ENCODE measurements at places on chromosomes 7 and 10.

GRCh38 chr10:49257154-49257553 is 41.8 kb upstream of the C10orf71 start:
- DNase-seq = no peak

DNA sequence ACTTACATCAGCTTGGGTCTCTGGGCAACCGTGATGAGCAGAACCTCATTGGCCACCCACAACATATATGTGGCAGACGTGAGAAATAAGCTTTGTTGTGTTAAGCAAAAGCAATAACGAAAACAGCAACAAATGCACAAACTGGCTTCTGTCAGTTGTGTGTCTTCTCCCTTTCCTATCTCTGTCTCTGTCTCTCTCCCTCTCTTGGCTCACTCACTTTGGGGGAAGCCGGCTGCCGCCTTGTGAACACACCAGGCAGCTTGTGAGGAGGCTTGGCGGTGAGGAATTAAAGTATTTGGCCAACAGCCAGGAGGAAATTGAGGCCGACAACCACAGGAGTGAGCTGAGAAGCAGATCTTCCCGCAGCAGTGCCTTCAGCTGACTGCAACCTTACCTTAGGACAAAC is 21.9 kb upstream of the CDCA7L start:
- no peak for DNase-seq

DNA sequence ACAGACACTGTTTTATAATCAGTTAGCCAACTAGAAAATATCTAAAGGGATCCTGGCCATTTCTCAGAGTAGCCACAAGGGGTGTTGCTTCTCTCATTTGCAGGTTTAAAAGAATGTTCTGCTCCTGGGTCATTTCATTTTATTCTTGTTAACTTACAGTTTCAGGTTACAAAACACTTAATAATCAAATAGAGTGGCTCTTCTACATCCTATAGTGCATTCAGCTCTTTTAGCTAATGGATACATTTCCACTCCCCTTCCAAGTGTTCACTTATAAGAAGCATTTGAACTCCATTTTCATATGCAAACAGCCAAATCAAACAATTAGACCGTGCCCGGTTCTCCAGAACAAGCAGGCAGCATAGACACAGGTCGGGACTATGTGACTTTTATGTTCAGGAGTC is 117.5 kb downstream of the TRIL start:
- no peak for DNase-seq

DNA sequence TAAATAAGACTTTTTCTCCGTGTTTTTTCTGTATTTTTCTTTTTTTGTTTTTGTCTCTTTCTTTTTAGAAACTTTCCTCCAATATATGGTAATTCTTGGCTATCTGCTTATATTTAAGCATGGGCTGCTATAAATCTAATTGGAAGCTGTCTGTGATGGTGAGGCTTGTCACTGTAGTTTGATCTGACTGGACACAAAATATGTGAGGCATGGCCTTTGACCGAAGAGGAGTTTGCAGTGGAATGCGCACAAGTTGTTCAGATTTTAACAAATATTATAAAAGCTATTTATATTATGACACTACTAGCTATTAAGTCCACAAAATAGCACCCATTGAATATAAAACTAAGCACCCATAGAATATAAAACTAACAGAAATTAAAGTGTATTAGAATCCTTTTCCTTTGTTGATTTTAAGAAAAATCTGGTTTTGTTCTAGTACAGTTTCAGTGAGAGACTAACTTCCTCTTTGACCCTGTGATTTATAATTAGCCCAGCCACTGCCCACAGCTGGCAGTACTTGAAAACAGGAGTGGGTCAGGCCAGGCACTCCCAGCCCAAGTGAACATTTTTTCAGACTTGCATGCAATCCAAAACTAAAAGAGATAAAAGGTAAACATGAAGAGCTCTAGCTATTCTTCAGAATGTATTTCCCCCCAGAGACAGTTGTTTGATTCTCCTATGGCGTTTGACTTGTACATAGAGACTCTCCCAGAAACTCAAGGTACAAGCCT is 69.9 kb upstream of the FGL2 start:
- DNase-seq = no peak

DNA sequence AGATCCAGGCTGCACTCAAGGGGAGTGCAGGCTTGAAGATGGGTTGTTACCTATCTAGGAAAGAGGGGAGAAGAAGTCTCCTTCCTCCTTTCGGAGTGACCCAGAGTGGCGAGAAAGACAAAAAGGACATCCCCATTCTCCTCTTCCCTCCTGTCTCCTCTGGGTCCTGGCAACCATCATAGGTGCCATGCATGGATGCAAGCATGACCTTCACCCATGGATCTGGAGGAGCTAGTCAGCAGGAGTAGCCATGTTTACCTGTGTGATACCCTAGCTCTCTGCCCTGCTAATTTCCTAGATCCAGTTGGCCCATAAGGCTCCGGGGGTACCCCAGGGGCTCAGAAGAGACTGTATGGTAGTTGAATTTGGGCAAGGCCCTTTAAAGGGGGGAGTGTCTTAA is 17.2 kb upstream of the CROT start:
- DNase-seq = no peak

- DNase-seq = no peak
Observed at GRCh38 chr7:116726149-116726548, 54.2 kb downstream of the MET start.

- DNase-seq = no peak
Observed at GRCh38 chr7:77812290-77812685, 13.7 kb downstream of the PHTF2 start.

GRCh38 chr10:24674892-24675632 is 48.6 kb downstream of the ARHGAP21 start:
- DNase-seq = no peak

DNA sequence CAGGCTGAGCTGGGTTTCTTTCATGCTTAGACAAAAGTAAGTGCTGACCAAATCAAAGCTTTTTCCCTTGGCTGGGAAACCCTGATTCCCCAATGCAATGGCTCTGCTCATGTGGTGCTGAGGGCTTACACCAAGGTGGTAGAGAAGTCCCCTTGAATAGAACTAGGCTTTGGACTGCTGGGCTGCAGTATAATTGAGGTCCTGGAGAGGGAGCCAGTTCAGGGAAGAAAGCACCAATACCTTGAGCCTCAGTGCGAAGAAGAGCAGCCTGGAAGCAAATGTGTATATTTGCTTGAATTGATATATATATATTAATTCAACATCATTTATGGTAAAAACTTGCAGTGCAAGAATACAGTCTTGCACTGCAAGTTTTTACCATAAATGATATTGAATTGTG is 391.1 kb downstream of the RPS24 start:
- no peak for DNase-seq

- DNase-seq = no peak
Observed at GRCh38 chr7:153385502-153385901, 626.0 kb downstream of the ACTR3B start.

Data from heart right ventricle (tissue), 16 donors.